ENCODE measurements at places on chromosomes 7 and 10. TPM values are rescaled to one million over a fixed set of nuclear protein-coding genes. Genes with fewer than 3 reads are reported as not detected.
A peak's percentile ranks its signal among the peaks of the same experiment; 100 is the strongest.

DNA sequence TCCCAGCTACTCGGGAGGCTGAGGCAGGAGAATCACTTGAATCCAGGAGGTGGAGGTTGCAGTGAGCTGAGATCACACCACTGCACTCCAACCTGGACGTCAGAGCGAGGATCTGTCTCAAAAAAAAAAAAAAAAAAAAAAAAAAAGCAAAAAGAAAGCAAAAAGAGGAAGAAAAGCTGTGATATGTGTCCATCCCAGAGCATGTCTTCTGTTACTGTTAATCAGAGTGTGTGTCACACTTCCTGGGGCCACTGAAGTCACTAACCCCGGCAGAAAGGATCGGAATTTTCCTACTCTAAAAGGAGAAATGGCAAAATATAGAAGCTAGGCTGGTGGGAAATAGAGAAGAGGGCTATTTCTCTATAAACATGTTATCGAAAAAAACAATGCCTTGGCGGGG, 11.9 kb downstream of the PIK3AP1 start:
- DNase-seq: no peak

- no peak for DNase-seq
These were observed 17.5 kb downstream of the CDK13 start for GRCh38 chr7:39967406-39968161.

GRCh38 chr10:27998954-27999275, at the start of gene ODAD2:
ODAD2 (minus strand) TSS chr10:27999079; CDS start chr10:27995142, 3,937 bp downstream.
- DNase-seq: no peak

DNA sequence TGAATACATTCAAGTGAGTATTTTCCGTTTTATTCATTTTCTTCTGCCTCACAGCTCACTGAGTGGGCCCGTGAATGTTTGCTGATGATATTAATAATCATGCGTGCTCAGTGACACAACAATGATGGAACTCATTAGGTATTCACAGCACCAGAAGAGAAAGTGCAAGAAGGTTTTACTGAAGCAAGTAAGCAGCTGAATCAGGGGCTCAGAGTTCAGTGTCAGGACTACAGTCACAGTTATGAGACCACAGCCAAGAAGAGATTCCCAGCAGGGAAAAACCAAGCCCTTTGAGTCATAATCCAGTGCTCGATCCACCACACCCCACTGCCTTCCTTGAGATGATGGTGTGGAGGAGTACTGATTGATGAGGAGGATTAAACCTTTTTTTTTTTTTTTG, 247.4 kb downstream of the KIAA1217 start:
- DNase-seq: no peak

GRCh38 chr7:143514487-143514886, 36.8 kb downstream of the TAS2R41 start:
- no peak for DNase-seq

GRCh38 chr10:28291881-28292297, 11.0 kb downstream of the MPP7 start:
- DNase-seq: no peak

- DNase-seq: peak; percentile 89
These were observed 2.9 kb upstream of the GET4 start for GRCh38 chr7:873367-874002.

DNA sequence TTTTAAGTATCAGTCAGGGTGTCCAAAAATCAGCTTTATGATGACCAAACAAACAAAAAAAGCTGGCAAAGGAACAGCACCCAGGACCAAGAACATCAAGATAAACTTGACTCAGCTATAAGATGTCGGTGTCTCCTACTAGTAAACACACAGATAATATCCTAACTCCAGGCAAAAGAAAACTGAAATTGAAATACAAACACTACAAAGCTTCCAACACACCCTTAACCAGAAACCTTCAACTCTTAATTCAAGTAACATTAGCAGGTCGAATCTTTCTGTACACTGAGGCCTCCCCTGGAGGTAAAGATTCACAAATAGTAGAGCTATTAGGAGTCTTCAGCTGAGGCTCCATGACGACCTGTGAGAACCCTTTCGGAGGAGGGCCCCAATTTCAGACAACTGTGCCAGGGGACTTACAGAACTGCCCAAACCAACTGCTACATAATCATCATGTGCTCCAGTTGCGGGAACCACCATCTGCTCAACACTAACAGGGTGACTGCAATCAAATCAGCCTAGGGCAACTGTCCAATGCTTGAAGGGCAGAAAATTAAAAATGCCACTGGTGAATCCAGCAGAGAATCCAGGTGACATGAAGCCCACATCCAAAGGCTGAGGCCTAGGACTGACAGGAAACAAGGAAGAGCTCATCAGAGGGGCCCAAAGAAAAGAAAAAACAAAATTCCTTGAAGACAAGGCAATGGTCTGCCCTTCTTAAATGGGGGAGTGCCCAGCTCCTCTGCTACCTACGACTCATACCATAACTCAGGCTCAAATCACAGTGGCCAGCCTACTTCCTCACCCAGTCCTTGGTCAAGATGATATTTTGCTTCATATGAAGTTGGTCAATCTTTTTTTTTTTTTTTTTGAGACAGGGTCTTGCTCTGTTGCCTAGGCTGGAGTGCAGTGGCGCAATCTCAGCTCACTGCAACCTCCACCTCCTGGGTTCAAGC, 20.0 kb downstream of the XPNPEP1 start:
- no peak for DNase-seq

DNA sequence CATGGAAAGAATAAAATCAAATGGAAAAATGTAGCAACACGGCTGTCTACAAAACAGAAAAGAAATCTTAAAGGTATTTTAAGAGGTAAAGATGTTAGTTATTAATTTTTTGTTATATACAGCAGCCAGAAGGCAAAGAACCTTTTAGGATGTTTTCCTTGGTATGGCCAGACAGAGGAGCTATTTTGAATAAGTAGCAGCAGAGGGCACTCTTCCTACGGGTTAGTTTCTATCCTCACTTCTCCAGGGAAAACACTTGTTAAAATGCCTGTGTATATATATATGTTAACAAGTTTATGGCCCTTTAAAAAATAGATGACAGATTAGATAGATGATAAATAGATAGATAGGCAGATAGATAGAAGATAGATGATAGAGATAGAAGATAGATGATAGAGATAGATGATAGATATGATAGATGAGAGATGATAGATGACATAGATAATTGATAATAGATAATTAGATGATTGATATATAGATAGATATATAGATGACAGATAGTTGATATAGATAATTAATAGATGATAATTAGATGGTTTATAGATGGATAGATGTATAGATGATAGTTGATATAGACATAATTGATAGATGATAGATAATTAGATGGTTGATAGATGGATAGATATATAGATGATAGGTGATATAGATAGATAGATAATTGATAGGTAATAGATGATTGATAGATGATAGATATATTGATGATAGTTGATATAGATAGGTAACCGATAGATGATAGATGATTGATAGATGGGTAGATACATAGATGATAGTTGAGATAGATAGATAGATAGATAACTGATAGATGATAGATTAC, 57.8 kb upstream of the WIPF3 start:
- no peak for DNase-seq

The CASP7 gene
- total RNA-seq: 32.5 TPM

The DGKI gene
- 0.67 TPM for total RNA-seq

The TLX1 gene
- total RNA-seq: not detected
